ENCODE measurements at places on chromosomes 12 and 14. TPM values are rescaled to one million over a fixed set of nuclear protein-coding genes. Genes with fewer than 3 reads are reported as not detected.

INHBC gene
- 0.29 TPM for polyA plus RNA-seq

TSHR gene
- 0.18 TPM for polyA plus RNA-seq

DNA sequence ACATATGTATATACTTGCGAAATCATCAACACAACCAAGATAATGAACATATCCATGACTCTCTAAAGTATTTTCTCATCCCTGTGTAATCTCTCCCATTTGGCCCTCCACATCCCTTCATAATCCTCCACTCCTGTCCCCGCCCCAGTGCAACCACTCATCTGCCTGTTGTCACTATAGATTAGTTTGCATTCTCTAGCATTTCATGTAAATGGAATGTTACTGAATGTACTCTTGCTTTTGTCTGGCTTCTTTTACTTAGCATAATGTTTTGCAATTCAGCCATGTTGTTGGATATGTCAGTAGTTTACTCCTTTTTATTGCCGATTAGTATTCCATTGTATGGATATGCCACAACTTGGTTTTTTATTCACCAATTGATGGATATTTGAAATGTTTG is 99.1 kb downstream of the BICD1 start:
- no peak for DNase-seq

GRCh38 chr14:21072781-21073339 is 2.8 kb downstream of the ARHGEF40 start:
- DNase-seq, result no peak
